ENCODE measurements at places on chromosomes 3 and 15.

- DNase-seq = no peak
Observed at GRCh38 chr3:61561374-61562041, at the start of gene PTPRG. PTPRG (plus strand) TSS chr3:61561571; CDS start chr3:61562288, 717 bp downstream.

GRCh38 chr3:196872316-196872715 is 4.6 kb downstream of the SENP5 start:
- DNase-seq = no peak

DNA sequence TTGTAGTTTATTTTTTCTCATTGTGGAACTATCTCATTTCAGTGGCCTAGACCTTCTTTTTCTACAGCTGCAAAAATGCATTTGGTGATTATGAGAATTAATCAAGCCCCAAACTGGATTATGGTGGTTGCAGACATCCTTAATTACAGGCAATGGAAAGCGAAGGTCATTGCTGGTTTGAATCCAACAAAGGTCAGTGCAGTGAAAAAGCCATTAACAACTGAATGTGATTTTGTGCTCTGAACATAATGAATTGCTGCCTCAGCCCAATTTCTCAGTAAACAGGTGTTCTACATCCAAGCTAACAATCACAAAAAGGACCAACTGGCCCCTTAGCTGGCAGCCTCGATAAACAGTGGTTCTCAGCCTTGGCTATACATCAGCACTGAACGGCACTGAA is 260.1 kb upstream of the DPPA4 start:
- DNase-seq = no peak

- DNase-seq = peak; percentile 55
Observed at GRCh38 chr3:55721716-55722484, 234.8 kb upstream of the WNT5A start.

DNA sequence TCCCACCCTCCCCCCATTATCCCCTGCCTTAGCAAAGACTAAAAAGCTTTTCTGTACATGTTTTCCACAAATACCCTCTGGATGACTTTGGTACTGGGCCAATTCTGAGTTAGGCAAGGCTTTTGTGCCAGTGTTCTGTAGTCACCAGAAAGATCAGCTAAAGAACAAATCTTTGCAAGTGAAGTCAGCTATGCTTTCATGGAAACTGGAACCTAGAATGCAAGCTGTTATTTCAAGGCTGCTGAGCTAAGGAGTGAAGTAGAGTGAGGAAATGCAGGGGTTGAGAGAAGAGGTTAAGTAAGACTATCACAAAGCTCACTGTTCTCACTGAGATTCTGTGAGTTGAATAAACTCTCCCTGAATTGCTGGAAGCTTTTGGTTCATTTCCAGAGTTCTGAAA is 107.8 kb upstream of the CNTN3 start:
- no peak for DNase-seq

DNA sequence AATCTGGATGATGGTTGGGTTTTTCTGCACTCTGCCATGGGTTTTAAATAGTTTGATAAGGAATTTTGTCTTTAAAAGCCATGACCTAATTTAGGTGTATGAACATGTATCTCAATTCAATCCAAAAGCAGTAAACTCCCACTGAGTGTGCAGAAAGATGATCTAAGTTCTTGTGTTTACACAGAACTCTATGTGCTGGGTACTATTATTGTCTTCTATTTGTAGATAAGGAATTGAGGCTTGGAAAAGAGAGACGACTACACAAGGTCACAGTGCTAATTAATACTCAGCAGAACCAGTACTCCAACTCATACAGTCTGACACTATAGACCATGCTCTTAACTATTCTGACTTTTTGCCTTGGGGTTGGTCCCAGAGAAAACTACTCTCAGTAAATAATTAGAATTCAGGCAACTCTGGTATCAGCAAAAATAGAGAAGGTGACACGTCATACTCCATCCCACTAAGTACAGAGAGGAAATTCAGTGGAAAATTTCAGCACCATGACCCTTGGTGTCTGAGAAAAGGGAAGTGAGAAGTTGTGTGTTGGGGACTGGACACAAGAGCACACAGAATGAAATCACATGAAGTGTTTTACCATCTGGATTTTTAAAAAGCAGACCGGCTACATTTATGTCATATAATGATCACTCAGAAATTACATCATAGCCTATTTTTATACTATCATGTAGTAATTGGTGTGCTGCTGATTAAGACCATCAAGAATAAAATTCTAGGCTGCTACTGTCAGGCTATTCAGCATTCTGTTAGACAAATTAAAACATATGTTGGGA is 18.3 kb upstream of the MYH15 start:
- peak; percentile 94 for DNase-seq
